ENCODE measurements at places on chromosomes 3 and 15.

DNA sequence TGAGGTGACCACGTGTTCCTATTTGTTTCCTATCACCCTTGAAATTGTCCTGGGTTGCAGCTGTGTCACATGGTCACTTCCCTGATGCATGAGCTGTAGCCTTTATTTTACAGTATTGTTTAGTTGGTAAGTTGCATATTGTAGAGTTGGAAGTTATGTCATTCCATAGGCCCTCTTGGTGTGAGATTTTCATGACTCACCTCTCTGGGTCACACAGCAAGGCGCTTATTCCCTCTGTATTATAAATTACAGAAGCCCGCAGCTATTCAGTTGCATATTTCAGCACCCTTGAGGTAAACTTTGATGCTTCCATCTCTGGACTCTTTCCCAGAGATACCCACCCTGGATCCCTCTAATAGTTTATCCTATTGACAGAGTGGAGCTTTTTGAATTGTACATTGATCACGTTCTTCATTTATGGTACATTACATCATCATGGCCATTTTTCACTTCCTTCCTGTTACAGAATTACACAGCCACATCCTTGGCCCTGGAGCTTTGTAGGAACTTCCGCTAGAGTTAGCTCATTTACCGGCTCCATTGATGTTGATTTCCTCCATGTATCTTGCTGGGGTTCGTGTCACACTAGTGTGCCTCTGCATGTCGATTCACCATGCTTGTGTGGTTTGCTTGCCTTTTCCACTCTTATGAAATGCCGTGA, 543.1 kb upstream of the RGMA start:
- DNase-seq: no peak

- no peak for DNase-seq
Observed at GRCh38 chr15:50055750-50056157, 63.3 kb downstream of the ATP8B4 start.

DNA sequence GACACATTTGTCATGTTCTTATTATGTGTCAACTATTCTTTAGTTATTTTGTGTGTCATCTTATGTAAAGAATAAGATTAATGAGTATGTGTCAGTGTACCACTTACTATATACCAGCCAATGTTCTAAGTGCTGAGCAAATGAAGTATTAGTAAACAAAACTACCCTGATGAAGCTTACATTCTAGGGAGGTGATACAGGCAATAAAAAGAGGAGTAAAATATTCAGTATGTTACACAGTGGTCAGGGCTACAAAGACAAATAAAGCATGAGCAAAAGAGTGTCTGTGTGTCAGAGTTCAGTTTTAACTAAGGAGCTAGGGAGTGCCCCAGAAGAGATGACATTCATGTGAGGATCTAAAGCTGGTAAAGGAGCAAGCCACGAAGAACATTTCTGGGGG, 79.1 kb downstream of the TRPC1 start:
- no peak for DNase-seq

GRCh38 chr3:106208967-106209366, 340.2 kb upstream of the CBLB start:
- peak; percentile 80 for DNase-seq

DNA sequence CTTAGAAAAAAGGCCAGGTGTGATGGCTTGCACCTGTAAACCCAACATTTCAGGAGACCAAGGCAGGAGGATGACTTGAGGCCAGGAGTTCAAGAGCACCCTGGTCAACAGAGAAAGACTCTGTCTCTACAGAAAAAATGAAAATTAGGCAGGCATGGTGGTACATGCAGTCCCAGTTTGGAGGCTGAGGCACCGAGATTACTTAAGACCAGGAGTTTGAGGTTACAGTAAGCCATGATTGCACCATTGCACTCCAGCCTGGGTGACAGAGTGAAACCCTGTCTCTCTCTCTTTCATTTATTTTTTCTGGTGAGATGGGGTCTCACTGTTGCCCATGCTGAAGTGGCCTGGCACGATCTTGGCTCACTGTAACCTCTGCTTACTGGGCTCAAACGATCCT, 24.7 kb downstream of the IP6K1 start:
- DNase-seq: no peak

- no peak for DNase-seq
Observed at GRCh38 chr15:85986741-85987140, 92.9 kb upstream of the AGBL1 start.

DNA sequence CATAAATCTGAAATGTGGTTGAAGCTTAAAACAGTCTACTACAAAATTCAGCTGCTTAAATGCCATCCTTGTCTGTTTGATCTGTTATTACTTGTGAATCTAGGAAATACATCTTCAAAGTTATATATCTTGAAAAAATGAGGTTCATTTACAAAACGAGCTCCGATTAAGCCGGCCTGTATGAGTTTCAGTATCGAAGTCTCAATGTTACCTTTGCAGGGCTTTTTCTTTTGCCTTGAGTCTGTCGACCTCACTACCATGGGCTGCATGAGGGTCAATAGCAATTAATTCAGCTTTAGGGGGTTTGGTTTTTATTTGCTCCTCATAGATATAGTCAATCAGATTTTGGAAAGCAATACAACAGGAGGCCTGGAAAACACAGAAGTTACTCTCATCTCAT, 23.2 kb downstream of the ERICH6 start:
- DNase-seq: no peak

- no peak for DNase-seq
Observed at GRCh38 chr15:36599620-36600433, 20.4 kb downstream of the CDIN1 start.

DNA sequence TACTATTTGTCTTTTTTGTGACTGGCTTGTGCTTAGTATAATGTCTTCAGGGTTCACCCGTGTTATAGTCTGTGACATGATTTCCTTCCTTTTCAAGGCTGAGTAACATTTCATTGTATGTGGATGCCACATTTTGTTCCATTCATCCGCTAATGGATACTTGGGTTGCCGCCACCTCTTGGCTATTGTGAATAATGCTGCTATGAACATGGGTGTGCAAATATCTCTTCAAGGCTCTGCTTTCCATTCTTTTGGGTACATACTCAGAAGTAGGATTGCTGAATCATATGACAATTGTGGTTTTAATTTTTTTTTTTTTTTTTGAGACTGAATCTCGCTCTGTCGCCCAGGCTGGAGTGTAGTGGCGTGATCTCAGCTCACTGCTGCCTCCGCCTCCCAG, 15.4 kb downstream of the CRTC3 start:
- DNase-seq: no peak
